Activated T-helper 1 cell treated with anti-CD3 and anti-CD28 coated beads, Interleukin-12 subunit alpha, Interleukin-12 subunit beta, Interleukin-2, Interleukin-4 antibody, amounts not matched to agents 30 ng/mL and 10 ng/mL and 1 ng/mL, durations not matched to agents 14 hours and 24 hours and 36 hours (primary cell): ENCODE measurements at places on chromosomes 2 and 18.

GRCh38 chr2:13682540-13683272 lies 949.8 kb upstream of the LRATD1 start:
- H3K27ac ChIP-seq, result no peak overlapping the region
- no peak for DNase-seq
- H3K27me3 ChIP-seq, result no peaks in the 10 kb centered on the region

DNA sequence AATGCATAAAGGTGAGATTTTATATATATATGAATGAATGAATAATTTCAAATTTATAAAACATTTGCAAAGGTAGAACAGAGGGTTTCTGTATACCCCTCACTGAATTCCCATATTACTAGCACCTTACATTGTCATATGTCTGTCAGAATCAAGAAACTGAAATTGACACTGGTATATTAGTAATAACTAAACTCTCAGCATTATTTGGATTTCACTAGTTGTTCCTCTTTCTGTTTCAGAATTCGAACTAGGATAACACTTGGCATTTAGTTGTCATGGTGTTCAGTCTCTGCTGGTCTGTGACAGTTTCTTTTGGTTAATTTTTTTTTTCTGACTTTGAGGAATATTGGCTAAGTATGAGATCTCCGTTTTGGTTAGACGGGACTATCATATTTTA lies 275.9 kb downstream of the DCC start:
- DNase-seq, result no peak
- no peaks in the 10 kb centered on the region for H3K27me3 ChIP-seq
- H3K4me3 ChIP-seq, result no peak overlapping the region
- H3K27ac ChIP-seq, result no peak overlapping the region
- H3K36me3 ChIP-seq, result no peaks in the 10 kb centered on the region
- no peaks in the 10 kb centered on the region for H3K4me1 ChIP-seq

GRCh38 chr2:173171321-173171720 lies 95.7 kb downstream of the MAP3K20 start:
- H3K27me3 ChIP-seq, result peaks cover 6% of the 10 kb centered on the region
- no peaks in the 10 kb centered on the region for H3K4me1 ChIP-seq
- no peak overlapping the region for H3K4me3 ChIP-seq
- H3K36me3 ChIP-seq, result peaks cover 7% of the 10 kb centered on the region

DNA sequence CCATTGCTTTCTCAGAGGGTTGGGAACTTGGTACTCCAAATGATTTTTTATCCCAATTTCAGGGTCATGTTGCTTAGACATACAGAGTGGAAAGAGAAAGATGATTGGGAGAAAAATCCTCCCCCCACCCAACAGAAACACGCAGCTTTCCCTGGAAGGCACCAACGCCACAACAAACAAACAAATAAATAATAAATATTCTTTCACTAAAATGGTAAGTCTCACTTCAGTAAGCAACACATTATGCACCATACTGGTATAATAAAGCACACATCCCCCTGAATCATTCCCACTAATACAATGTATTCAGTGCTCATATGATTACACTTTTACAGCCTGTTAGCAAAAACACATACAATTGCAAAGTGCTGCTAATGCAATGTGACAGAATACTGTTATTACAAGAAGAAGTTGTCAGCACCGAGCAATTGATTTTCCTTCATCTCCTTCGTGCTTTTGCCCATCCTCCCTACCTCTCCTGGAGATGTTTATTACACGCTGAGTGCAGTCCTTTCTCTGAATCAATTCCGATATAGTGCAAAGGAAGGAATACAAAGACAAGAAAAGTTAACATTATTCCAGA lies 359.9 kb downstream of the TXNL1 start:
- no peak overlapping the region for H3K4me3 ChIP-seq
- H3K27me3 ChIP-seq, result no peaks in the 10 kb centered on the region
- H3K4me1 ChIP-seq, result no peaks in the 10 kb centered on the region
- H3K36me3 ChIP-seq, result no peaks in the 10 kb centered on the region
- H3K27ac ChIP-seq, result no peak overlapping the region
- DNase-seq, result no peak

DNA sequence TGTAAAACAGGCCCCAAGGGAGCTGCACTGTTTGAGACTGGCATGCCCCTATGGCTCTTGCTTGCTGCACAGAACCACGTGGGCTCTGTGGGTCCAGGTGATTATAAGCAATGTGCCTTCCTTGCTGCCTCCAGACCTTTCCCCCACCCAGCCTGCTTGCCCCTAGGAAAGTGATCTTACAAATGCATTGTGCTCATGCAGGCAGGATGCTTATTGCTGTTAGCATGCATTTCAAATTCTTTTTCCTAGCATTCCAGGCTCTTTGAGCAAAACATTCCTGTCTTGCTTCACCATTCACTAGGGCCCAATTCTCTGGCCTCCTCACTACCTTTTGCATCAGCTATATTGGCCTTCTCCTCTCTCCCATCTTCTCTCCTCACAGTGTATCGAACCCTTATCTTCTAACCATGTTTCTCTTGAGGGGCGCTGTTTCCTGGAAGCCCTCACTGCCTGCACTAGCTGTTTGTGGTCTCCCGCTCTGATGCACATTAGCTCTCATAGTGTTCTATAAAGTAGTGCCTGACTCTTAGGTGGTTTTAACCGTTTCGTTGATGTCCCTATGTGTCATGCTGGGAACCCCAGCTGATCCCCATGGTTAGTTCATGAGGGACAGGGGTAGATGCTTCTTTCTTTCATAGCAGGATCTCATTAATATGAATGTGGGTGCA lies 152.9 kb upstream of the EPAS1 start:
- H3K4me1 ChIP-seq, result peaks cover 26% of the 10 kb centered on the region
- H3K27ac ChIP-seq, result no peak overlapping the region
- no peaks in the 10 kb centered on the region for H3K36me3 ChIP-seq
- no peak for DNase-seq
- H3K27me3 ChIP-seq, result peaks cover 4% of the 10 kb centered on the region

DNA sequence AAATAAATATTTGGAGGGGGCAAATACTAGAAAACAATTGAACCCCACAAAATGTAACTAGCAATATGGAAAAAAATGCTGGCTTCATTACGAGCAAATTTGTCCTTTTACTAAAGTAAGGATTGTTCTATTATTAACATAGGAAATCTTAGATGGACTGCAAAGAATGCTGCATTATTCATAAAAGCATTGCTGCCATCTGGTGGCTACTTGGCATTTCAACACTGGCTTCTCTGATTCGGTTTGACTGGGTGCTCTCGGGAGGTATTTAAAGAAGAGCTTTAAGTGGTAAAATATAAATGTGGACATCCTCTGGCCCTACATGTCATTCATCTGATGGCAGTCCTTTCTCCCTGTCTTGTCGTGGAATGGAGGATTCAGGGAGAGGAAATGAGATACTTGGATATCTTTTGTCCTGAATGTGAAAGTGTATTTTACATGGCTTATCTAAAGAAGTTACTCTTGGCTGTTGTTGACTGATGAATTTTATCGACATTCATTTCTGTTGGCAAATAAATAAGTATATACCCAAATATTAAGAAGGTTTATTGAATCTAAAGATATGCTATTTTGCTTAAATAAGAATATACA lies 130.2 kb downstream of the ARHGAP15 start:
- H3K27me3 ChIP-seq, result no peaks in the 10 kb centered on the region
- peak overlapping the region; percentile 97 for H3K27ac ChIP-seq
- H3K4me1 ChIP-seq, result peaks cover 85% of the 10 kb centered on the region
- H3K4me3 ChIP-seq, result peak overlapping the region; percentile 78

GRCh38 chr2:200239216-200239615 lies 67.3 kb upstream of the SPATS2L start:
- no peak for DNase-seq
- H3K4me1 ChIP-seq, result peaks cover 7% of the 10 kb centered on the region
- no peak overlapping the region for H3K27ac ChIP-seq
- H3K36me3 ChIP-seq, result peaks cover 1% of the 10 kb centered on the region
- peaks cover 28% of the 10 kb centered on the region for H3K27me3 ChIP-seq

- peaks cover 20% of the 10 kb centered on the region for H3K36me3 ChIP-seq
- H3K27ac ChIP-seq, result no peak overlapping the region
- H3K4me3 ChIP-seq, result no peak overlapping the region
- no peaks in the 10 kb centered on the region for H3K27me3 ChIP-seq
Measured at GRCh38 chr2:136005462-136006196, 20.2 kb upstream of the DARS1 start.

DNA sequence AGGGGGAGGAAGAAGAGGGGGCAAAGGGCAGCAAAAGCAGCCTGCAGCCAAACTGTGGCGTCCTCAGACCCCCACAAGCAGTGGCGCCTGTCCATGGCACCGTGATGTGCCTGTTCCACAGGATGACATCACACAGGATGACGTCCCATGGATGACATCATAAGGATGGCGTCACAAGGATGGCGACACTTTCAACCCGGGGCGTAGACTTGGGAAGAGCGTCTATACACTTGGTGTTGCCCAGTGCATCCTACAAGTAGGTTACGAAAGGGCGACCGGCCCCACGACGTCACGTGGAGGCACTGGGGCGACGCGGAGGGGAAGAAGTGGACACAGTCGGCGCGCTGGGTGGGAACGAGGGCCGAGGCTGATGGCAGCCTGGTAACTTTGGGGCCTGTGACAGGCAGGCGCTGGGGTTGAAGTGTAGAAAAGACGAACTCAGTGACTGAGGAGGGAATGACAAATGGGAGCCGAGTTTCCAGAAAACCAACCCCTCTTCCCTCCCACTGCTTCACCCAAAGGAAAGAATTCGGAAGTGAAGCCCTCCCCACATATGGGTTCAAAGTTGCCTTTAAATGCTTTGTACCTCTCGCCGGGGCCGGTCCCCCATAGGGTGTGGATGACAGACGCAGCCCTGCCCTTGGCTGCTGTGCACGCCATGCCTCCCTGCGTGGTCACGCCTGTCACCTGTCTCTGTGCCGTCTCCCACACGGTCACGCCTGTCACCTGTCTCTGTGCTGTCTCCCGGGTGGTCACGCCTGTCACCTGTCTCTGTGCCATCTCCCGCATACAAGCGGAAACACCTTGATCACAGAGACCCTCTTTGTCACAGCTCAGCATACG lies 13.4 kb upstream of the KCNG2 start:
- no peaks in the 10 kb centered on the region for H3K4me1 ChIP-seq
- H3K4me3 ChIP-seq, result no peak overlapping the region
- no peak for DNase-seq
- H3K36me3 ChIP-seq, result no peaks in the 10 kb centered on the region

- H3K4me3 ChIP-seq, result no peak overlapping the region
- H3K4me1 ChIP-seq, result no peaks in the 10 kb centered on the region
- H3K27me3 ChIP-seq, result peaks cover 2% of the 10 kb centered on the region
- H3K27ac ChIP-seq, result no peak overlapping the region
- no peak for DNase-seq
- no peaks in the 10 kb centered on the region for H3K36me3 ChIP-seq
Measured at GRCh38 chr2:215738351-215738750, 275.0 kb downstream of the MREG start.
